Panc1 (cell line): ENCODE measurements at places on chromosomes 7 and 10. TPM values are rescaled to one million over a fixed set of nuclear protein-coding genes. Genes with fewer than 3 reads are reported as not detected.

ACSL5 gene
- 2.4 TPM for total RNA-seq

DNA sequence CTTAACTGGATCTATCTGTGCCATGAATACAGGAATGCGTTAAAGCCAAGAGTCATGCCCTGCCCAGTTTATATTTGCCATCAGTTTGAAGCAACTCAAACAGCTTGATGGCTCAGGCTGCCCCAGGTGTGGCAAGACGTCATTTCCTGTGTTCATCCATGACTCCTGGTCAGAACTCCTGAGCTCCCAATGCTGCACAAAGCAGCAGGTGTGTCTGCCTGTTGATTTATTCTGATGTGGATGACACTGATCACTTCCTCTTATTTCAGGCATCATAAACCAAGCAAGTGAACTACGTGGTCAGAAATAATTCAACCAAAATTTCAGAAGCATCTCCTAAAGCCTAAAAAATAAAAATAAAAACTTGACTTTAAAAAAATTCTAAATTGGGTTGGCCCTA lies 68.5 kb downstream of the EZH2 start:
- no peak for DNase-seq
- no peaks in the 10 kb centered on the region for H3K4me1 ChIP-seq
- H3K27ac ChIP-seq = no peak overlapping the region
- H3K4me3 ChIP-seq = no peak overlapping the region
- H3K27me3 ChIP-seq = no peaks in the 10 kb centered on the region
- H3K36me3 ChIP-seq = peaks cover 43% of the 10 kb centered on the region

DNA sequence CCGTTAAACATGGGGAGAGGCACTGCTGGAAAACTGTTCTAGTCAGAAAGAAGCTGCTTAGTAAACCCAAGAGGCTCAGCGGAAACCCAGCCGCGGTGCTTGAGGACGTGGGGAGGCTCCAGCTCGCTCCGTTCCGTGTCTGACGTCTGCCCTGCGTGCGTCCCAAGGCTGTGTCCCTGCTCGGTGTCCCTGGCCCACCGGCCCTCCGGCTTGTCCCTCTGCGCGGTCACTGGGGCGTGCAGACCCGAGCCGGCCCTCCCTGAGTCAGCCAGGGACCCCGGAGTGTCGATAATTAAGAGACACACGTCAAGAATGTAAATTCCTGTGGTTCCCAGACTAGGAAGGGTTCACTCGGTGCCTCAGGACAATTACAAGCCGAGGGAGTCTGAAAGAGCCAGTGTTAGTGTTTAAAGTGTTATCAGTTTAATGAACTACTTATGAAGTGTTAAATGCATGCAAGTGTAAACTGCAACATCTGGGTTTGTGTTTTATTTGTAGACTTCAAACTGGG lies 98.9 kb downstream of the WDR11 start:
- DNase-seq = no peak
- H3K27ac ChIP-seq = no peak overlapping the region
- no peaks in the 10 kb centered on the region for H3K36me3 ChIP-seq
- H3K4me3 ChIP-seq = peak overlapping the region; percentile 64

GRCh38 chr10:23343591-23344240 lies 881 bp downstream of the C10orf67 start:
- no peaks in the 10 kb centered on the region; the same call in 1 of the 2 replicates for H3K4me1 ChIP-seq
- no peaks in the 10 kb centered on the region for H3K27me3 ChIP-seq
- no peaks in the 10 kb centered on the region for H3K36me3 ChIP-seq
- DNase-seq = no peak

- no peak for DNase-seq
- H3K27me3 ChIP-seq = no peaks in the 10 kb centered on the region
- peak overlapping the region; percentile 96 for H3K27ac ChIP-seq
- no peaks in the 10 kb centered on the region; the same call in 1 of the 2 replicates for H3K36me3 ChIP-seq
- H3K4me3 ChIP-seq = peak overlapping the region; percentile 69
- H3K4me1 ChIP-seq = peaks cover 32% of the 10 kb centered on the region
These were observed 904 bp downstream of the R3HCC1L start for GRCh38 chr10:98135222-98135899.

DNA sequence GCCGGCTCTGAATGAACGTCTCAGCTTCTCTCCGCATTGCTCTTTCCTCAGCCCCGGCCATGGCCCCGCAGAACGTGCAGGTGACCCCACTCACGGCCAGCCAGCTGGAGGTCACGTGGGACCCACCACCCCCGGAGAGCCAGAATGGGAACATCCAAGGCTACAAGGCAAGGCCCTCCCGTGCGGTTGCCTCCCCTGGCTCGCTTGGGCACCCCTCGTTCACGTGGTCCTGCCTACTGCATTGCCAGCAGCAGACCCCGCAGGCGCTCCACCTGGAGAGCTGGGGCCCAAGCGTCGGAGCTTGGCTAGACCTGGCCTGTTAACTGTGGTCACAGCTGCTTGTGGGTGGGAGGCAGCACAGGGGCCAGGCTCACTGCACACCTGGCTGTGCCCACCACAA lies 476.3 kb upstream of the FOXK1 start:
- no peak overlapping the region for H3K4me3 ChIP-seq
- DNase-seq = no peak
- H3K27ac ChIP-seq = no peak overlapping the region
- H3K4me1 ChIP-seq = no peaks in the 10 kb centered on the region

TMEM26 gene
- 14.3 TPM for total RNA-seq

- no peak overlapping the region for H3K4me3 ChIP-seq
- peaks cover 5% of the 10 kb centered on the region for H3K36me3 ChIP-seq
- no peak for DNase-seq
- no peaks in the 10 kb centered on the region for H3K27me3 ChIP-seq
- no peak overlapping the region; the same call in 1 of the 2 replicates for H3K27ac ChIP-seq
- peaks cover 45% of the 10 kb centered on the region for H3K4me1 ChIP-seq
These were observed 67.0 kb downstream of the CDK6 start for GRCh38 chr7:92769394-92769699.

- no peak overlapping the region for H3K27ac ChIP-seq
- no peaks in the 10 kb centered on the region for H3K36me3 ChIP-seq
- DNase-seq = no peak
- no peaks in the 10 kb centered on the region; the same call in 1 of the 2 replicates for H3K27me3 ChIP-seq
- H3K4me3 ChIP-seq = no peak overlapping the region
- H3K4me1 ChIP-seq = no peaks in the 10 kb centered on the region
These were observed 10.7 kb upstream of the CAPZA2 start for GRCh38 chr7:116851671-116852070.

TMEM270 gene
- 0.72 TPM for total RNA-seq
